ENCODE measurements at places on chromosomes 2 and 18.

- no peak for DNase-seq
These were observed 41.7 kb downstream of the KIAA2012 start for GRCh38 chr2:202114795-202115194.

- DNase-seq = no peak
These were observed 2.0 kb downstream of the KIF3C start for GRCh38 chr2:25980076-25980887.

DNA sequence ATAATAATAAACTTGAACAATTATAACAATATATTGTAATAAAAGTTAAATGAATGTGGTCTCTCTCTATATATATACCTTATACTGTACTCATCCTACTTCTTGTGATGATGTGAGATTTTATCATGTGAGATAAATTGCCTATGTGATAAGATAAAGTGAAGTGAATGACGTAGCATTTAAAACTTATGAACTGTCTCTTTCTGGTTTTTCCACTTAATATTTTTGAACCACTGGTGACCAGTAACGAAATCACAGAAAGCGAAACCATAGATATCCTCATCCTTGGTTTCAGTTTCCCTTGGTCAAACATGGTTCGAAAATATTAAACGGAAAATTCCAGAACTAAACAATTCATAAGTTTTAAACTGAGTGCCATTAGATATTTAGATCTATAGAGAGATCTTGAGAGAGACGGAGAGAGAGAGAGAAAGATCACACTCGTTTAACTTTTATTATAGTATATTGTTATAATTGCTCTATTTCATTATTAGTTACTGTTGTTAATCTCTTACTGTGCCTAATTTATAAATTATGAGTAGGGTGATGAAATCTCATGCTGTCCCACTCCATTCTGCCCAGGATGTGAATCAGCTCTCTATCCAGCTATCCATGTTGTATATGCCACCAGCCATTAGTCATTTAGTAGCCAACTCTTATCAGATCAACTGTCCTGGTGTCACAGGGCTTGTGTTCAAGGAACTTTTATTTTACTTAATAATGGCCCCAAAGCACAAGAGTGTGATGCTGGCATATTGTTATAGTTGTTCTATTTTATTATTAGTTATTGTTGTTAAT, 156.8 kb downstream of the THADA start:
- no peak for DNase-seq

DNA sequence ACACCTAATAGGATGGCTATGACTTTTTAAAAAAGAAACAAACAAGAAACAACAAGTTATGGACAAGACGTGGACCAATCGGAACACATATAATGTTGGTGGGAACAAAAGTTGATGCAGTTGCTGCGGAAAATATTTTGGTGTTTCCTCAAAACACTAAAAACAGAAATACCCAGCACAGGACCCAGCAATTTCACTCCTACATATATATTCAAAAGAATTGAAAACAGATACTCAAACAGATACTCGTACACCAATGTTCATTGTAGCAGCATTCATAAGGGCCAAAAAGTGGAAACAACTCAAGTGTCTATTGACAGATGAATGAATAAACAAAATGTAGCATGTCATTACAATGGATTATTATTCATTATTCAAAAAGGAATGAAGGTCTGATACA, 12.1 kb downstream of the CCDC141 start:
- DNase-seq = no peak

DNA sequence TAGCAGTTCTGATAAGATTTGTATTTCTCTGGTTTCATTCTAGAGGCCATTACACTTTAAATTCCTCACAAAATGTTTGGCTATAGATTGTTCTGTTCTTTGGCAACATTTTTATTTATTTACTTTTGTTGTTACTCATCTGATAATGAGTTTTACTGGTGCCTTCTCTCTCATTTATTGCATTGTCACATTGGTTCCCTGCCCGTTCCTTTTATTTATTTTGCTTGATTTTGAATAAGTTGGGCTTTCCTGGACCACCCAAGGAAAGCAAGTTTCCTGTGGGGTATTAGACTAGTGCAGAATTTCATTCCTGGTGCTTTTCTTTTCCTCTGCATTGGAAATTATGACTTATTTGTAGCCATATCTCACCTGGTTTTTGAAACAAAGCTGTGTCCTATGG, 232.0 kb downstream of the SOCS6 start:
- no peak for DNase-seq

GRCh38 chr2:223945755-223946154, 620 bp upstream of the WDFY1 start:
- DNase-seq = no peak

DNA sequence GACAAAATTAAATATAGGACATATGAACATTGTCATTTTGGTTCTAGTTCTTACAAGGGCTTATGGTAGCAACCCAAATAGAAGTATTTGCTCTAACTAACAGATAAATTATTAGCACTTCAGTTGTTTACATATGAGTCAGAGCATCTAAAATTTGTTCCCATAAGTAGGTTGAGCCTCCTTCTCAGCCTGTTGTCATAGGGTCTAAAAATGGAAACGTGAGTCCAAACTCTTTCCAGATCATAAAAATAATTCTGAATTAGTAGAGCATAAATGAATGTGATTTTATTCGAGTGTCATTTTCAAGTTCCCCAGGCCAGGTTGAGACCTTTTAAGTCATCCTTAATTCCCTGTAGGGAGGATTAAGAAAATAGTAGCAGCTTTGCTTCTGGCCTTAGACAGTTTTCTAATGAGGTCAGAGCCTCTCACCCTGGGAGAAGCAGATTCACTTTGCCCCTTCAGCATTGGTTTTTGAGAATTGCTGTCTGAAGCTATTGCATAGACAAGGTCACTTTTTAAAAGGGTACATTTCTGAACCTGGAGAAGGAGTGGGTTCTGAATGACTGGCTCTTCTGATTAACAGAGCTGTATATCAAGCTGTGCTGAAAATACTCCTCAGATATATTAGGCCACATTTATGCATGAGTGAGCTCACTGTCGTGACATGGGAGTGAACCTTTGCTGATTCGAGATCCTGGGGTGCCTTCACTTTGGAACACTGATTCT, 164.3 kb downstream of the NEDD4L start:
- no peak for DNase-seq

Data from activated effector memory CD4-positive, alpha-beta T cell treated with anti-CD3 and anti-CD28 coated beads, Interleukin-2, amount 50 U/mL, for 16 hours (primary cell).